ENCODE measurements at places on chromosomes 1 and 21.

DNA sequence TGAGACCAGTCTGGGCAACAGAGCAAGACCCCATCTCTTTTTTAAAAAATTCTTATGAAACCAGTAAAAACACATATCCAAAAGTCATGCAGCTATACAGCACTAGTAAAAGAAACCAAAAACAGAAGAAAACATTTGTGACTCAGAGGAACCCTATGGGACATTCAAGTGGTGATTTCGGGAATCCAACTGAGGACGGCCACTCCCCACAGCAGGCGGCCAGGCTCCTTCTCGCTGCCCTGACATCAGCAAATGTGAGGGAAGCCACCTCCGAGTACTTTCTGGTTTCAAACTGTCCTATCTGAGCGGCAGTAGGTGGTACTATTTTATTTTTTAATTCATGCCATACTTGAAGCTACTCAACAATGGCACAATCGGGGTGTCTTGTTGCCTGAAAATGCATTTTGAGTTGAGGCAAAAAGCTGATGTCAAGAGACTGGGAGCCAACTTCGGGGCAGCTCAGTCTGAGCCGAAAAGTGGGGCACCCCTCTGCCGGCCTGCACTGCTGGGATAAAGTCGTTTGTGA, 3.3 kb downstream of the SUMO3 start:
- no peak for DNase-seq

DNA sequence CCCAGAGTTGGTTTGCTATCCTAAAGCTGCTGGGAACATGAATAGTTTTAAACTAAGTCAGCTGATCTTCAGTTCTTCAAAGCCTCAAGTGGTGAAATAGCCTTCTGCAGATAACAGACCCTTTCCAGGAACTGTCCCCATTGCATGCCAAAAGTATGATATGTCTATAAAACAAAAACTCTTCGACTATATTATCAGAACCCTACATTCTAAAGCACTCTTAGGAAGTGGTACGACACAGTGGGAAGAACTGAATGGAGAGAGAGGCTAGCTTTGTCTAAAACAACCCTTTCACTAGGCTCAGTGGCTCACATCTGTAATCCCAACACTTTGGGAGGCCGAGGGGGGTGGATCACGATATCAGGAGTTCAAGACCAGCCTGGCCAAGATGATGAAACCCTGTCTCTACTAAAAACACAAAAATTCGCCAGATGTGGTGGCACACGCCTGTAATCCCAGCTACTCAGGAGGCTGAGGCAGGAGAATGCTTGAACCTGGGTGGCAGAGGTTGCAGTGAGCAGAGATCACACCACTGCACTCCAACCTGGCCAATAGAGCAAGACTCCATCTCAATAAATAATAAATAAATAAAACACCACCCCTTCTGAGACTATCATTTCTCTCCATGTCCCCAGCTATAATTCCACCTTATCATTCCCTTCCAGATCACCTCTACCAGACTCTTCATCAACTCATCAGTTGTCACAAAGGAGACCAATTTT, 2.2 kb upstream of the FRRS1 start:
- DNase-seq = no peak

- DNase-seq = no peak
Observed at GRCh38 chr1:54413295-54413694, 7.1 kb upstream of the SSBP3 start.

- no peak for DNase-seq
Observed at GRCh38 chr1:4085546-4085945, 185.5 kb upstream of the C1orf174 start.

DNA sequence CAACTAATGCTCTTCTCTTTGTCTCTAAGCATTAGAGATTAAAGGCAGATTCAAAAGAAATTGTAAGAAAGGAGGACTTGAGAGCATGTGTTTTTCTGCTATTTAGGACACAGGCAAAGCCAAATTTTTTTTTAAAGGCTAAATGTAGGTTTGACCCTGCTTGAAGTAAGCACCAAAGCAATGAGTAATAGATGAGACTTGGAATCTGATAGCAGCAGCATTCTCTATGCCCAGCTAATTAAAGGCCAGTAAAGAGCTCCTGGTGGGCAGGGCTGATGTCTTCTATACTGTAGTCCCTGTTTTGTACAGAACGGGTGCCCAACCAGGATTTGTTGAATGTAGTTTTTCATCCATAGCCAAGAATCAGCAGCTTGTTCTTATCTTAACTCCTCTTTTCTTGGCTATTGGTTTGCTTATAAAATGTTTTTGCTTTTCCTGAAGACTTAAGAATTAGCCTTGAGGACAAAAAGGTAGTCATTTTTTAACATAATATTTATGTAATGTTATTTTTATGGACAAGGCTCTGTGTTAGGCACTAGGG, 179.6 kb downstream of the LMO4 start:
- no peak for DNase-seq

- DNase-seq = no peak
Observed at GRCh38 chr1:117812869-117813511, 116.4 kb downstream of the GDAP2 start.

- DNase-seq = no peak
Observed at GRCh38 chr1:24970399-24970753, 40.3 kb upstream of the RUNX3 start.

- DNase-seq = no peak
Observed at GRCh38 chr1:27592931-27593677, 10.8 kb downstream of the AHDC1 start.

GRCh38 chr21:26756491-26757159, 88.6 kb downstream of the ADAMTS1 start:
- no peak for DNase-seq

DNA sequence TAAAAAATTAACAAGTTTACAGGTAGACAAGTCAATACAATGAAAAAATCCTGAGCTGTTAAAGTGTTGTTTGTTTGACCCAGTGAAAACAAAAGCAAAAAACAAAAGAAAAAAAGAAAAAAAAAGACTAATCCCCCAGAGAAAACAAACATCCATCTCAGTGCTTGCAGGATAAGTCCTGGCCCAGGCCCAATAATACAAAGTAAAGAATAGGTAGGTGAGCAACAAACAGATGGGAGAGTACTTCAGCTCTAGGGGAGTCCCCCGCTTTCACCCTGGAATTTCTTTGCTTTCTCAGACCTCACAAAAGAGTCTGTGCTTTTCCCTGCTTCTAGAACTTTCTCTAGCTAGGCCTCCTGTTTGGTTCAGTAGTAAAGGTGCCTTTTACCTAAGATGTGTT, 70.3 kb downstream of the ABCA4 start:
- no peak for DNase-seq

DNA sequence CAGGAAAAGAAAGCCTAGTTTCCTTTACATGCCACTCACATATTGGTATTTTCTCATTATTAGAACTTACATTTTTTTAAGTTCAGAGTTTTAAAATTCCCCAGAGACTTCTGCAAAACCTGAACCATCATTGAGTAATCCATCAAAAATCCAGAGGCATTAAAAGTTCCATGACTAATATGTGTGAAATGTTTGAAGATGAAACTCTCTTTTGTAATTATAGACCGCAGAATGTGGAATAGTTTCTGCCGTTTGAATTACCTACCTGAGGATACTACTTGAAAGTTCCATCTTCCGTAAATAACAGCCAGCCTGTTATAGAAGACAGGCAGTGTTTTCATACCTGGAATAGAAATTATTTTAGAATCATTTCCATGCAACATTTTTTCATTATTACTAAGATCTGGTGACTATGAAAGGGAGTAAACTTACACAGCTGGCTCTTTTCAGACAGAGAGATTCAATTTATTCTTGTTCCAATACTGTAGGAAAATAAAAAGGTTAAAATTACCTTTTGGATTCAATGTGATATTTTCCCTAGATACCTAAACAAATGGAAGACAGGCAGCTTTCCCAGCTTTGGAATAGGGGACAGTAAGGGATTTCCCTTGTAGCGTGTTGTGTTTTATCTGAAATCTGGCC, 131.4 kb downstream of the ST6GALNAC5 start:
- DNase-seq = no peak

DNA sequence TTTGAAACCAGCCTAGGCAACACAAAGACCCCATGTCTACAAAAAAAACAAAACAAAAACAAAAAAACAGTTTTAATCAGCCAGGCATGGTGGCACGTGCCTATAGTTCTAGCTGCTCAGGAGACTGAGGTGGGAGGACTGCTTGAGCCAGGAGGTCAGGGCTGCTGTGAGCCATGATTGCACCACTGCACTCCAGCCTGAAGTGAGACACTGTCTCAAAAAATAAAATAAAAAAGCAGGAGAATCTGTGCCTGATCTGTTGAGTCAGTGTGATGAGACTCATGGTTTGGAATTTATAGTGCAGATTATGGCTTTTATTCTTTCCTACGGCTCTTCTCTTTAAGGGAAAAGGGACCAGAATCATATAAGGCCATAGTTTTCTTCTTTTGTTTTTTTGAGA, 16.5 kb downstream of the TRIT1 start:
- DNase-seq = no peak

GRCh38 chr1:17926906-17927305, 171.8 kb downstream of the ACTL8 start:
- DNase-seq = no peak

GRCh38 chr21:29360799-29361765, 62.4 kb downstream of the BACH1 start:
- DNase-seq = no peak

DNA sequence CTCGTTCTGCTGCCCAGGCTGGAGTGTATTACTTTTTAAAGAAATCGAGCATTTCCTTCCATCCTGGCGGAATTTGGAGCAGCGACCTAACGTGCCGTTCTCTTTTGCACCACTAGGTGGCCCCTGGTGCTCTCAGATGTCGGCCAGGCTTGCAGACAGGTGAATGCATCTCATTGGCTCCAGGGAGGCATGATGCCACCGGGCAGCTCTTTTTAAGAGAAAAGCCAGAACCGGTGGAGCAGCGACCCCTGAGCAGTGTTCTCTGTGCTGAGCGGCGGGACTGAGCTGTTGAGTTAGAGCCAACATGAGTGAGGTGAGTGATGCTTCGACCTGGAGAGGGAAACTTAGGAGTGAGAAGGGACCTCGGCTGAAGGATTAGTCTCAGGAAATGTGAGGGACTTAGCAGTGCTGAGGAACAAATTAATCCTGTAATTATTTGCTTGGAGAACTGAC, at the start of gene PCP4:
Gene PCP4, plus strand, starts transcription at position 241 of the 453 bp plus-strand sequence. Its CDS starts 64 bp downstream, at position 305.
- no peak for DNase-seq

All from GM12892 (cell line).